ENCODE measurements at places on chromosomes 6 and 20.

- DNase-seq, result no peak
Measured at GRCh38 chr6:48893048-48893447, 570.0 kb downstream of the MMUT start.

DNA sequence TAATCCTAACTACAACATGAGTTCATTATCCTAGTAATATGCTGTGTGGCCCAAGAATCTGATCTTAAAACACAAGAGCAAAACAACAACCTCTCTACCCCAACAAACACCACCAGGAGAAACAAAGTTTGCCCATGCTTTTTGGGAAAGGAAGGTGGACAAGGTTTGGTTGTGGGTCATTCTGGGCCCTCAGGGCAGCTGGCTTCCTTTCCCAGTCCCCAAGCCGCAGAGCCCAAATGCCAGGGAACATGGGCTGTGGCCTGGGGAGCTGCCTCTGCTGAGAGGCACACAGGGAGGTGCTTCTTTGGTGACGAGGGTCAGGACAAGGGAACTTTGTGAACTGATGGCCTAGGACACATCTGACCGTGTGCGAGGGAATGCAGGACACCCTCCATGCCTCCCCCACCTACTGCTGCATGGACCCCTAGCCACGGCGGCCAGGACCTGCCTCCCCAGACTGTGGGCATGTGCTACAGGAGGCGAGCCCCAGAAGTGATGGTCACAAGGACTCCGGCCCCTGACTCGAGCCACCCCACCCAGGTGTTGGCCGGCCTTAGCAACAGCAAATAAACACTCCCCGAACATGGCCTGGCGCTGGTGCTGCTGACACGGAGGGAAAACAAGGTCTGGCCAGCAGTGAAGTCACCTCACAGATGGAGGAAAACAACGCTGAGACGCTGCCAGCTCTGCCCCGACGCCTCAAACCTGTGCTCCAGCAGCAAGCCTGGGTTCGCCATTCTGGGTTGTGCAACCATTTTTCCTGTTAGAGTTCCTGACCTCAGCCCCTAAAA is 55.6 kb downstream of the RRBP1 start:
- DNase-seq, result no peak

GRCh38 chr6:149082320-149082719 is 235.2 kb upstream of the TAB2 start:
- peak; percentile 63 for DNase-seq

DNA sequence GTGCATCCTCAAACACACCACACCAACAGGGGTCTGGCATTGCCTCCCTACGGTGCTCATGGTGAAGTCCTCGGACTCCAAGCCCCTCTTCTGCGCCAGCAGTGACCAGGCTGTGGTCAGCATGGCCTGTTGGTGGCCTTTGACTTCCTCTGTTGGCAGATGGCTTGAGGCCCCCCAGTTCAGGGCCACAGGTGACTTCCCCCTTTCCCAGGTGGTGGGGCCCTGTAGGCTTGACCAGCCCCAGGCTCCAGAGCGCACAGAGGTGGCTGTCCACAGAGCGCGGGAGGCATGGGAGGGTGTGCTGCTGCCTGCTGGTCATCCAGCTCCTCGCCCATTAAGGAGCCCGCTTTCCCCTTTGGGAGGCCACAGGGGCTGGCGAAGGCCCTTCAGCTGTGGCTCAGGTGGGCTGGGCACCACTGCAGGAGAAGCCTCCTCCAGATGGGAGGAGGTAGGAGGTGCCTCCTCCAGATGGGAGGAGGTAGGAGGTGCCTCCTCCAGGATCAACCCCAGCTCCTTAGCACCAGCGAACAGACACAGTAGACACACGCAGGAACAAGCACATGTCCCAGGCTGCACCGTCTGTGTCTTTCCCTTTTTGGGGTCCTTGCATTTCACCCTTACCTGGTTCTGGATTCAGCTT is 52.1 kb upstream of the BHLHE23 start:
- no peak for DNase-seq

- no peak for DNase-seq
Measured at GRCh38 chr6:106973018-106973835, 1.3 kb downstream of the CD24 start.

DNA sequence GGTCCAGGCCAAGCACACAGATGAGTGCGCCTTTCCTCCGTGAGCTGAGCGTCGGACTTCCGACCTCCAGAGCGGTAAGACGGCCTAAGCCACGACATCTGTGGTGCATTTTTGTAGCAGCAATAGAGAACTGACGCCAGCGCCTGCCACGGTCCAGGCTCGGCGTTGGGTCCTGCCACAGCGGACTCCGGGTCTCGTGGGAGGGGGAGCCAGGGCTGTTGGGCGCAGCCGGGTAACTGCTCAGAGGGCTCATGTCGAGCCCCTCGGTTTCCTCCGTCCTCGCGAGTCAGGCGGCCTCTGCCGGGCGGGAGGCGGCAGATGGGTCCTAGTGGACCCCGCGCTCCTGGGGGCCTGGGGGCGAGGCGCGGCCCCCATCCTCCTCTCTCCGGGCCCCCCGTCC is 216.1 kb downstream of the QKI start:
- DNase-seq, result no peak

DNA sequence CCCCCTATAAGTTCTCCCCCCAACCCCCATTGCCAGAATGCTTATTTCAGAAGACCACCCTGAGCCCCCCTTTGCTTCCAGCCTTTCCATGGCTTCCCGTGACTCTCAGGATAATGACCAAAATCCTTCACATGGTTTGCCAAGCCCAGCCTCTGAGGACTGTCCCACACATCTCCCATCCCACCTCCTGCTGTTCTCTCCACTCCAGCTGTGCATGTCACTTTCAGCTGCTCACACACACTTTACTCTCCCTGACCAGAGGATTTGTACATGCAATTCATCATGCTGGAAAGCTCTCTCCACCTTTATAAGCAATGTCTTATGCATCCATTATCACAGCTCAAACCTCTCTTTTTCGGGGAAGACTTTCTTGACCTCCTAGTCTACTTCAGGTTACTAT is 164.2 kb downstream of the PRL start:
- DNase-seq, result no peak

- no peak for DNase-seq
Measured at GRCh38 chr6:111550953-111551352, 54.7 kb downstream of the TRAF3IP2 start.

DNA sequence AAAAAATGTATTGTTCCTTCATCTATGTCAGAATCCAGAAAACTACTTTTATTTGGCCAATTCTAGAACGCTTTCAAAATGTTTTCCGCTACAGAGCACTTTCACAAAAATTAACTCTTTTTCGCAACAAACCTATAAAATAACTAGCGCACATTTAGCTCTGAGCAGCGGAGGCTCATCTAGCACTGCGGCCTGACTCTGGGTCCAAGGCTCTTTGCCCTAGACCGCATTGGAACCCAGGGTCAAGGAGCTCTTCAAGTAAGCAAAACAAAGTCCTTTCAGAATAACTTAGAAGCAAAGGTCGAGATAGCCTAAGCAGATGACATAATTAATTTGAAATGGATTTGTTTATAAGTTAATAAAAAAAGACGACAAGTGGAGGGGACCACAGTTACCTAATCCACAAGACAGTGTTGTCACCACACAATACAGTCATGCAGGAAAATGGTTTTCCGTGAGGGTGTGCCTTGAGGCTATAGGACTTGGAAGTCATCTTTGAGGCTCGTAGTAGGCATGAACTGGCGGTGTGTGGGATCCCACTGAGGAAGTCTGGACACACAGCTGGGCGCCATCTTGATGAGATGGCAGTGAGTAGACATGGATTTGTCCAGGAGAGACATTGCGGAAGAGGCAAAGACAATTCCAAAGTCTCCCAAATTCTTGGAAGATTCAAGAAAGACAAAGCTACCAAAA is 29.2 kb upstream of the IRF4 start:
- DNase-seq, result no peak

- DNase-seq, result no peak
Measured at GRCh38 chr20:7926767-7927166, 13.5 kb downstream of the HAO1 start.

DNA sequence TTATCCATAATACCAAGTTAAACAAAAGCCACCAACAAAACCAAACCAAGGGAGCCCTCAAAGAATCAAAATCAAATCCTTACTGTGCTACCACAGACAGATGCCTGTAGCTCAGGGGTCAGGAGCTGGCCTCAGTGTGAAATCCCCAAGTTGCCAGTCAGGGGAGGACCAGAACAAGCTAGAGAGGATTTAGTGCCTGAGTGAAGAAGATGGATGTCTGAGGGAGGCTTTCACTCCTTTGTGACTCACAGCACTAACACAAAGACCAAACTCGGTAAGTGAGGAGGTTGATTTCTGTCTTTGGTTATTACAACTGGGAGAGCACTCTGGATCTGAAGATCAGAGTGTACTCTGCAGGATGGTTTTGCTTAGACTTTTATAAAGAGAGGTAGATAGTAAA is 189.9 kb upstream of the ZNF184 start:
- no peak for DNase-seq

GRCh38 chr6:41098366-41098765 is 25.6 kb downstream of the NFYA start:
- no peak for DNase-seq

- DNase-seq, result no peak
Measured at GRCh38 chr6:51617751-51618150, 469.7 kb downstream of the PKHD1 start.

DNA sequence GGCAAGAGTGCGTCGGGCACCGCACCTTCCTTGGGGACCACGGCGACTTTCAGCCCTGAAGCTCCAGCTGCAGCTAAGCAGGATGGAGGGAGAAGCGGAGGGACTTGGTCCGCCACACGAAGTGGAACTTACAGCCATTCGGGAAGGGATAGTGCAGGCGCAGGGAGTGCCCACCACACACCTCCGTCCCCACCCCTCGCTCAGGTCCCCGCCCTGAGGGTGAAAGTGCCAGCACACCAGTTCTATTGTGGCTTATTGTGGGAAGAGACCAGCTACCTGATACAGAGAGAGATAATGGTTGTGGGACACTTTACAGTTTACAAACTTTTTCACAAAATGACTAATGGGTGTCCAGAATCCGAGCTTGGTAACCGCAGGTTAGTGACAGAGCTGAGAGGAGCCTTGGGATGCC is 76.1 kb downstream of the IRF4 start:
- no peak for DNase-seq

Data from activated CD4-positive, alpha-beta T cell treated with anti-CD3 and anti-CD28 coated beads, Interleukin-2, amount 50 U/mL, for 24 hours (primary cell).